Myocyte (in vitro differentiated cells): ENCODE measurements at places on chromosomes 4 and X. TPM values are rescaled to one million over a fixed set of nuclear protein-coding genes. Genes with fewer than 3 reads are reported as not detected.

NSG1 gene
- total RNA-seq = 0.27 TPM in 1 of 2 replicates, not detected in the other

NLGN4X gene
- total RNA-seq = not detected in 2 replicates

SORBS2 gene
- 13.9 and 19.6 TPM in 2 replicates for total RNA-seq

ADH7 gene
- total RNA-seq = not detected in 2 replicates

AFP gene
- 1.1 TPM in 1 of 2 replicates, not detected in the other for total RNA-seq

RAB40A gene
- total RNA-seq = 0.26 and 0.32 TPM in 2 replicates

SPIN4 gene
- 4.3 and 4.6 TPM in 2 replicates for total RNA-seq

- DNase-seq = no peak
Measured at GRCh38 chr4:179291657-179292056, 1849.4 kb upstream of the AGA start.

GRCh38 chrX:20159797-20160385, 18.3 kb upstream of the EIF1AX start:
- DNase-seq = no peak

- no peak for DNase-seq
Measured at GRCh38 chr4:1225272-1226143, 23.4 kb downstream of the CTBP1 start.

- DNase-seq = no peak
Measured at GRCh38 chrX:24728530-24728929, 34.8 kb downstream of the POLA1 start.

DNA sequence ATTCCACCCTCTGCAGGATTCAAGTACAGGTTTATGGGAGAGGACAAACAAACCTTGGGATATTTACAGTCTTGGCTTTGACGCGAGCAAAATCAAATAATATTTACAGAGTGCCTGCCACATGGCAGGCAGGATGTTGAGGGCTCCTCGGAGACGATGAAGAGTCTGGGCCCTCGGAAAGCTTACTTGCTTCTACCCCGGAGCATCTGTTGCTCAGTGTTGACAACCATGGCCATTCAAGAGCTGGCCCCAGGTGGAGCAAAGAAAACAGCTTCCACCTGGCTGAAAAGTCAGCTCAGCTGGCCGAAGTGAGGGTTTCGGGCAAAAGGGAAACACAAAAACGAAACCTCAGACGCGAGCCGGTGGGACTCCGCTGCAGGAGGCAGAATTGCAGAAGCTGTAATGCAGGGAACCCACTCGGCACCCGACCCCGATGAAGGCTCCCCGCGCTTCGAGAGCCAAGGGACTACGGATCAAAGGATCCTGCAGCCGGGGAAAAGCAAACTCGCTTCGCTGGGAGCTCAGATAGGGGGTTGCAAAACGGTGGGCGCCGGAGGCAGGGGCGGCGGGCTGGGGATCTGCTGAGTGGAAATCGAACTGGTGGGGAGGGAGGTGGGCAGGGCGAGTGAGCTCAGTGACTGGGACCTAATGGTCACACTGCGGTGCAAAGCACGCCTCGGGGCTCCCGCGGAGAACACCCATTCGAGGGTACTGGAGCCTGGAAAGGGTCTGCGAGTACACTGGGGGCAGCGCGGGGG, 805 bp downstream of the ATP8A1 start:
- no peak for DNase-seq

- DNase-seq = no peak
Measured at GRCh38 chr4:165678236-165678935, 194.7 kb upstream of the TLL1 start.

DNA sequence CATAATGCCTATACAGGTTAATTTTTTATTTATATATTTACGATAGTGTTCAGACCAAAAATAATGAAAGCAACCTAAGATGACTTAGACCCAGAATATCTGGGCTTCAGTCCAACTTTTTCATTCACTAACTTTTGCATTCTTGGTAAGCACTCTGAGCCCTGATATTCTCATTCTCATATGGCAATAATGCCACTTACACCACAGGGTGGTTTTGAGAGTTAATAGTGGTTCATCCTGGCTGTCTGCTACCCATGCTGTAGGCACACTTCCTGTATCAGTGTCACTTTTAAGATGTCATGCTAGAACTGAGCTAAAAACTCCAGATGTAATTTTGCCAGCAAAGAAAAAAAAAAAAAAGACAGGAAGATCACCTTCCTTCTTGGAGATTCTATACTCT, 508.7 kb upstream of the FMR1 start:
- no peak for DNase-seq

- DNase-seq = peak; percentile 28
Measured at GRCh38 chr4:47654972-47655693, 170.1 kb downstream of the ATP10D start.

DNA sequence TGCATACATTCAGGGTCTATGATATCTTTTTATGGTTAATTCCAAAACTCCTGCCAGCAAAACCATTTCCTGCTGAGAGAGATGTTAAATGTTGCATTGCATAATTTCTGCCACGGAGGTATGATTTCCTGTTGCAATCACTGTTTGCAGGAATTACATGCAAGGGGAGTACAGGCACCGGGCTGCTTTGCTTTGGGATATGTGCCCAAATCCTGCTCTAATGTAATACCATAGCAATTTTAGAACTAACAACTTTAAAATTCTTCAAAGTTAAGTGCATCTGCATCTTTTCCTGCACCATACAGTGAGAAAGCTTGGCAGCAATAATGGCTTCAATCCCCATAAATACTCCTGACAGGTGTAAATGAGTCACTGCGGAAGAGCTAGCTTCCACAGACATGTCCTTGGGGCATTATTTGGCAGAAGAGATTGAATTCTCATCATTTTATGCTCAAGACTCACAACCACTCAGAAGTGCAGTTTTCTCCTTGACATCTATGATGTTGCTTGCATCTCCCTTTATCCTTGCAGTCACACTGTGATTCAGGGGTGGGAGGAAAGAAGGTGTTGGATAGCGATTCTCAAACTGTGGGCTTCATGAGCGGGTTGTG, 29.6 kb downstream of the TRIM2 start:
- peak; percentile 68 for DNase-seq

DNA sequence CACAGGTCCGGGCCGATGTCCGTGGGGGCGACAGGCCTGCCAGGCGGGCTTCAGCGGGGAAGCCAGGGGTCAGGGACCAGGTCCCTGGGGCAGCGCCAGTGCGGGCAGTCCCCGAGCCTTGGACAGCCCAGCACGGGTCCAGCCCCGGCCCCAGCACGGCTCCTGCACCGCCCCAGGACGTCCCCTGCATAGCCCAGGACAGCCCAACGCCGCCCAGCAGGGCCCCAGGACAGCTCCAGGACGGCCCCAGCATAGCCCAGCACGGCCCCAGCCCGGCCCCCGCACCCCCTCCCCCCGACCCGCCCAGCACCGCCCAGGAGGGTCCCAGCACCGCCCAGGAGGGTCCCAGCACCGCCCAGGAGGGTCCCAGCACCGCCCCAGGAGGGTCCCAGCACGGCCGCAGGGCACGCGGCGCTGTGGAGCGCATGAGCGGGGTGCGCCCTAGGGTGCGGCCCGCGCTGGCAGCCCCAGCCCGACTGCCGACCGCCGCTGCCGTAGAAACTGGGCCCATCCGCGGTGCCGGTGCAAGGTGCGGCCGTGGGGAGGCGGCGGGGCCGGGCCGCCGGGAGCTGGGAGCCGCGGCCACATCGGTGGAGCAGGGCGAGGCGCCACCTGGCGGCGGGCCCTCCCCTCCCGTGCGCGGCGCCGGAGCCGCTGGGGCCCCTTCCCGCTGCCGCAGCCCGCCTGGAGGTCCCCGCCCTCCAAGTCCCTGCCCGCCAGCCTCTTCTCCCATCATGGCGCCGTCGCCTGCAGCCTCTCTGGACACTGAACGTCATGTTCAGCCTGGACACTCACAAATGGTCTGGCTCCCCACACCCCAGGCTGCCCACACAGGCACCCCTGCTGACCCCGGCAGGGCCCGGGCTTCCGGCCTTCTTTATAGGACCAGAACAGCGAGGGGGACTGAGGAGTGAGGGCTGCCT, 106.8 kb upstream of the NKX1-1 start:
- no peak for DNase-seq

DNA sequence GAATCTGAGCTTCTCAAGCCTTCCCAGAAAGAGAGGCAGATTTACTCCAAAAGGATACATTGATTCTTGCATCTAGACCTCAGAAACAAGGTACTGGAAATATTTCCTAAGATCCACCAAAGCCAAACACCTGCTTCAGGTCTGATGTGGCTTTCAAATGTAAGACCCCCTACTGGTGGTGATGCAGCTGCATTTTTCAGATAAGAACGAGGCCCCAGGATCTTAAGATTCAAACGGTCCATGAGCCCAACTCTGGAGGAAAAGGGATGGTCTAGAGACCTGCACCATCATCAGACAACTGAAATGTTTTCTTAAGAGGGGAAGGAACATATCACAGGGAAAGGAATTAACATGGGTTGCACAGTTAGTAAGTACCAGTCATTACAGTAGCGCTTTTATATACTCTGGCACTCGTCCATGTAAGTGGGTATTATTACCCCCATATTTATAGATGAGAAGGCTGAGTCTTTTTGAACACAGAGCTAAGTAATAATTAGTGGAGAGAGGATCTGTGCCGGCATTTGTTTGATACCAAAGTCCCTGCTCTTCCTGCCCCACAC, 73.7 kb downstream of the LEF1 start:
- no peak for DNase-seq

DNA sequence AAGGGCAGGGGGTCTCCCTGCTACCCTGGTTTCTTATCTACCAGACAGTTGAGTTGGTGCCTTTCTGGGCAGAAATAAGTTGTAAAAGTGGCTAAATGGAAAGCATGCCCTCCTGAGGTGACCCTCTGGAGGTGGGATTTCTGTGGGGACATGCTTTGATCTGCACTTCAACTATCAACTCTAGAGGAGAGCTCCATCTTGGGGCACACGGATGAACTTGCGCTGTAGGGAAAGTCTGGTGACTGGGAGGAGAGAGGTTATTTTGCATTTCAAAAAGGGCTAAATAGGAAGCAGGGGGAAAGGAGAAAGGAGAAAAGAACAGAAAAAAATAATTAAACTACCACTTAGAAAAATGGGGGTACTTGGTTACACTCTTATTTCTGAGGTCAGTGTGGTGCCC, 12.7 kb upstream of the RHOXF2B start:
- no peak for DNase-seq

DNA sequence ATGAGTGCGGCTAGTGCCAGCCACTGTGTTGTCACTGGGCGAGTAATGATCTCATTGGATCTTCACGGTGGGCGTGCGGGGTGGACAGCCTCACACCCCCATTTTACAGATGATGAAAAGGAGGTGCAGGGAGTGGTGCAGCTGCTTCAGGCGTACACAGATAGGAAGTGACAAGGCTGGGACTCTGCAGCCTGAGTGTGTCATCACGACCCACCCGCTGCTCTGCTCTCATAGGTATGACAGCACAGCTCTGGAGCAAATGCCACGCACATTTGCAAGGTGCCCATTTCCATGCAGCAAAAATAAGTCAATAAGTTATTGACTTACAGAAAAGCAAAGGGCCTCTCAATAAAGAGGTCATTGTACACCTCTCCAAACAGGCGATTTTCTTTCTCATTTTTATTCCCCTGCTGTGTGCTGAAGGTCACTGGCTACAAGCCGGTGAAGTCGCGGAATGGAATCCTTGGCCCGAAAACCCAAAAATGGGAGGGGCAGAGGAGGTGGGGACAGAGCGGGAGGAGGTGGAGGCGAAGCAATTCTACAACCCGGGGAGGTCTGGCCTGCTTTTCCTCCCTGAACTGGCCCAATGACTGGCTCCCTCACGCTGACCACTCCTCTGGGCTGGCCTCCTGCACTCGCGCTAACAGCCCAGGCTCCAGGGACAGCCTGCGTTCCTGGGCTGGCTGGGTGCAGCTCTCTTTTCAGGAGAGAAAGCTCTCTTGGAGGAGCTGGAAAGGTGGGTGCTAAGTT, at the start of gene SOD3:
TSS of gene SOD3 (plus strand) at position 658 of the 750 bp plus-strand sequence. CDS start 3,949 bp downstream, outside the sequence.
- DNase-seq = peak; percentile 53

- peak; percentile 85 for DNase-seq
Measured at GRCh38 chr4:169337510-169337909, 66.8 kb upstream of the SH3RF1 start.

DNA sequence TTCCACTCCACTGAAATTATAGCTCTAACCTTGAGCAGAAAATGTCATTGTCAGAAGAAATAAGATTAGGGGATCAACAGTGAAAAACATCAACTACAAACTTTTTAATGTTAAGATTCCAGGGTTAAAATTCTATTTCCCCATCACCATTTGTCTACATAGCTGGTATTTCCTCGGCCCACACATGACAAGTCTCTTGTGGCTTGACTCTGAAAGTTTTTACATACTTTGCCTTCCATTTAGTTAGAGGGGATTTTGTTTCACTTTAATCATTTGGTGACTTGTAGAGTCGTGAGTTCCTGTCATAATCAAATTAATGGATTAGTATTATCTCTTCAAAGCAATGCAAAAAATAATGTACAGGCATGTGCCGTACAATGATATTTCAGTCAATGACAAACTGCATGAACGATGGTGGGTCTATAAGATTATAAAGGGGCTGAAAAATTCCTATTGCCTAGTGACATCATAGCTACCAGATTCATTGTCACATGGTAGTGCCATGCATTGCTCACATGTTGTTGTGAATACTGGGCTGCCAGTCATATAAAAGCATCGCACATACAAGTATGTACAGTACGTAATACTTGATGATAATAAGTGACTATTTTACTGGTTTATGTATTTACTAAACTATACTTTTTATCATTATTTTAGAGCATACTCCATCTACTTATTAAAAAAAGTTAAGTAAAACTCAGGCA, 72.0 kb downstream of the ING2 start:
- DNase-seq = no peak

DNA sequence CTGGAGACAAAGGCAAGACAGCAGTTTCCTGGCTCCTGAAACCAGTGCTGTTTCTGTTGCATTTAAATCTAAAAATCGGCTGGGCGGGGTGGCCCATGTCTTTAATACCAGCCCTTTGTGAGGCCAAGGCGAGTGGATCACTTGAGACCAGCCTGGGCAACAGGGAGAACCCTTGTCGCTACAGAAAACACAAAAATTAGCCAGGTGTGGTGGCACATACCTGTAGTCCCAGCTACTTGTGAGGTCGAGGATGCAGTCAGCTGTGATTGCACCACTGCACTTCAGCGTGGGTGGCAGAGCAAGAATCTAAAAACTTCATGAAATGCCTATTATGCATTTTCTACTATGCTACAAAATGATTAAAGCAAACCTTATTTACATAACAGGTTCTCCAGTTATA, 205.4 kb upstream of the ITM2A start:
- DNase-seq = no peak

DNA sequence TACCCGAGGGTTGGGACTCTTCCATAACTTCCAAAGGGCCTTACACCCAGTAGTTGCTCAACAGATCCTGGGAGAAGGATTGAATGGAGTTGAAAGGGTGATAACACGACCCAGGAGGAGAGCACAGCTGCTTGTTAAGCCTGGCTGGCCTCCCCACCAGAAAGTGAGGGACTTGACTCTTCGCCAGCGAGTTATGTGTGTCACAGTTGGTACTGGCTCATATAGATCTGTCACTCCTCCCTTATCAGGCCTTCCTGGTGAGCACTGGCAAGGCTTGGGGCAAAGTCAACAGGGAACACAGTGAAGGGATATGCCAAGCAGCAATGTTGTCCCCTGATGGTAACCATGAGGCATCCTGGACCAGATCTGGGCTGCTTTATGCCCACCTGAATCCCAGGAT, 35.8 kb downstream of the APLN start:
- no peak for DNase-seq
